ENCODE measurements at places on chromosomes 2 and 18. TPM values are rescaled to one million over a fixed set of nuclear protein-coding genes. Genes with fewer than 3 reads are reported as not detected.

Gene SP140
- total RNA-seq: 150 TPM

Gene FEV
- total RNA-seq: not detected

Gene ESPNL
- 0.12 TPM for total RNA-seq

Gene PLCL1
- 1.7 TPM for total RNA-seq

Gene NEUROD1
- not detected for total RNA-seq

Gene CAPN13
- not detected for total RNA-seq

Gene SERPINB2
- total RNA-seq: not detected

Gene APLF
- total RNA-seq: 3.0 TPM

Gene LIMS3
- 3.3 TPM for total RNA-seq

Gene ABHD1
- 0.76 TPM for total RNA-seq

Gene DSG3
- total RNA-seq: not detected

Gene CRIM1
- total RNA-seq: 5.3 TPM

Gene FKBP1B
- total RNA-seq: 3.7 TPM

Gene RMC1
- total RNA-seq: 47.6 TPM

Gene ZNF804A
- total RNA-seq: not detected

Gene VAMP5
- total RNA-seq: 49.7 TPM

Gene ANKRD36C
- 37.3 TPM for total RNA-seq

Gene SCYGR4
- total RNA-seq: not detected

Gene CDK5R2
- total RNA-seq: not detected

Gene STAT4
- total RNA-seq: 52.6 TPM

Gene ANKRD30B
- not detected for total RNA-seq

Gene HMSD
- total RNA-seq: 19.5 TPM

Gene CASP10
- 15.9 TPM for total RNA-seq

Gene CFAP221
- not detected for total RNA-seq

Gene TPO
- total RNA-seq: not detected

Gene ZNF514
- total RNA-seq: 10.8 TPM

Gene SPP2
- total RNA-seq: not detected

Gene HRH4
- total RNA-seq: 0.43 TPM

Gene SULT1C4
- not detected for total RNA-seq

Gene UGT1A10
- total RNA-seq: not detected

Gene PLEK
- 7.6 TPM for total RNA-seq

All from activated CD4-positive, alpha-beta memory T cell treated with anti-CD3 and anti-CD28 coated beads for 36 hours (primary cell).